ENCODE measurements at places on chromosomes 1 and 21.

- no peak for DNase-seq
Observed at GRCh38 chr1:47871799-47872353, 125.3 kb downstream of the TRABD2B start.

DNA sequence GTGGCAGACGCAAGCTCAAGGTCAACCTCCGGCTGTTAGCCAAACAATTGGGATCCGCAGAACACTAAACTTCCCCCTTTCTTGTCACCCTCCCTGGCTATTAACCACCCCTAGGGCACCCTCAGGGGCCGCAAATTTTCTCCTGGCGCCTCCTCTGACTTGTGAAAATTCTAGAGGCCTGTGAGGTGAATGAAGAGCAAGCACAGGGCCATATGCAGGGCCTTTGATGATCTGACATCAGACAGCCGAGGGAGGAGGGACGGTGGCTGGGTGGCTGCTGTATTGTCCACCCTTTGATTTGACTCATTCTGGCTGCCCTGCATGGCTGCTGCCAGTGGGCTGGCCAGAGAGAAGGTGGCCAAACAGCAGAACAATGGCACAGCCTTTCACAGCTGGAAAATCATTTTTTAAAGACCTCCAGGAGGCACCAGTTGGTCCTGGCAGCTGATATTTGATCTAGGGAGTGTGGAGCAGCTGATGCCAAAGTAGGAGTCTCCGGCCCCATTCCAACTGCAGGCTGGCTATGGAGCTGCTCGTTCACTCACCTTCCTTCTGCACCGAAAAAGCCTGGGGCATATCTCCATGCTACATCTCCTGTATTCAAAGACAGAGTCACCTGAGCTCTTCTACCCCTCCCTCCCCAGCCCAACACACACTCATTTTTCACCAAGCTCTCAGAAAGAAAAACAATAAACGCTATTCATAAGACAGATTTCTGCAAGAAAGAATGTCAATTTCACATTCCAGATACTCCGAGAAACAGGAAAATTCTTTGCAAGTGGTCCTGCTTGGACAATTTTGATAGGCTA lies 44.9 kb upstream of the BARHL2 start:
- DNase-seq = no peak

GRCh38 chr1:223332997-223333396 lies 31.0 kb downstream of the SUSD4 start:
- DNase-seq = no peak

- no peak for DNase-seq
Observed at GRCh38 chr1:31218705-31219104, 21.0 kb downstream of the NKAIN1 start.

GRCh38 chr1:50841791-50842387 lies 118.2 kb downstream of the FAF1 start:
- DNase-seq = no peak

- no peak for DNase-seq
Observed at GRCh38 chr21:35561116-35561515, 499.2 kb downstream of the SETD4 start.

DNA sequence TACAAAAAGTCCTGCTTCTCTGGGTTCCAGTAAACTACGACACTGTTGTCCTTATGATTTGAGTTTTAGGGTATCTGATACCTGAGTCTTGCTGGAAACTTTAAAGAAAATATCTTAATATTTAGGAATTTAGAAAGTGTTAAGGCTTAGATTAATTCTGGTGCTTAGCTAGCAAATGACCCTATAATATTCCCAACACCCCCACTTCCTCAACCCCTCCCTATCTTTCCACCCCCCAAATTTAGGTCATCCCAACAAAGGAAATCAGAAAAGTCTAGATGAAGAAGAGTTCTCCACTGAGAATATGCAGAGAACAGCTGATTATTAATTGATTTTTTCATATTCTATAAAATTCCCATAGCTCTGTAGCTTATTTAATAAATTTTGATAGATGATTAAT lies 11.7 kb downstream of the STX12 start:
- no peak for DNase-seq

- DNase-seq = no peak
Observed at GRCh38 chr1:32770741-32771548, 46.2 kb downstream of the YARS1 start.

- DNase-seq = no peak
Observed at GRCh38 chr1:116912846-116913245, 3.1 kb downstream of the PTGFRN start.

GRCh38 chr21:44902268-44903049 lies 18.2 kb downstream of the ITGB2 start:
- DNase-seq = no peak

GRCh38 chr1:23543707-23544443 lies 12.8 kb upstream of the E2F2 start:
- DNase-seq = no peak

DNA sequence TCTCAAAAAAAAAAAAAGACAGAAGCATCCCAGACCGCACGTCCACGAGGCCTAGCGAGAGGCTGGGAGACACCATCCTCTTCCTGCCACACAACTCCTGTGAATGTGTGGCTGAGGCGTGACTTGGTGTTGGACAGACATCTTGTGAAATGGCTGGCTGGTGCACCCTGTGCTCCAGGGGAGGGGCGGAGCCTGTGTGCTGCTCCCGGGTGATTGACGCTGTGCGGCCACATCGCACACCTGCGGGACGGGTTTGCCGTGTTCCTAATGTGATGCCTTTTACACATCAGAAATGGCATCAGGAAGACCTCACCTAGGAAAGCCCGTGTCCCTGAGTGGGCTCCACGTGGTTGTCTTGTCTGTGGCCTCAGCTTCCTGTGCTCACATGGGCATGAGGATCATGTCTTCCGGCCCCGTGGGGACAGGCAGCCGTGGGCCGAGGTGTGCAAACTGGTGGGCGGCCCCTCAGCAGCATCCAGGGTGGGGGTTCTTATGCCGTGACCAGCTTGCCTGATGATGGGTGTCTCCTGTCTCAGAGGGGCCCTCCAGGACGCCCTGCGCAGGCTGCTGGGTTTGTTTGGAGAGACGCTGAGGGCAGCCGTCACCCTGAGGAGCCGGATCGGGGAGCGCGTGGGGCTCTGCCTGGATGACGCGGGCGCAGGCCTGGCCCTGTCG lies 64.4 kb downstream of the PCNT start:
- DNase-seq = no peak

DNA sequence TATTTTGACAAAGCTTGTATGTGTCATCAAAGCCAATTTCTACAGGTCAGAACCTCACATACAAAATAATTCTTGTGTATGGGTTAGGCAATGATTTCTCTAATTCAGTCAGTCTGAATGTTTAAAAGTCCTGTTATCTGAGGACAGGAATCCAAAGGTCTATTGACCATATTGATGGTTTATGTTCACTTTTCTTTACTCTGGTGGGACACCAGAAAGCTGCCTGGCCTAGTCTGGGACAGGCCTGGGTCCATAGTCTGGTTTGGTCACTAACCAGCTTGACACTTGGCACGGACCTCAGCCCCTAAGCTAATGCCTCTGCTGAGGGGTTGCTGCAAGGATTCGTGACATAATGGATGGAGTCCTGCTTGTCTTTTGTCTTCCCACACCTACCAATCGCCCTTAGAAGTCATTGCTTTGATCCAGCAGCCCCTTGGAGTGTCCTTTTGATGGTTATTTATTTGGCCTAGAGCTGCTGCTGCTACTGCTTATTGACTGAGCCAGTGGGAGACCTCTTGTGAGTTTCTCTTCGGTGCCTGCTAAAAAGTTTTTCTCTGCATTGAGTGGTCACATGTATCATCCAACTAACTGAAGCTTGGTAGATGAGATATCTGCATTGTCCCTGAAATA lies 15.7 kb downstream of the IFNAR2 start:
- no peak for DNase-seq

GRCh38 chr1:65021795-65022194 lies 55.4 kb upstream of the JAK1 start:
- no peak for DNase-seq

DNA sequence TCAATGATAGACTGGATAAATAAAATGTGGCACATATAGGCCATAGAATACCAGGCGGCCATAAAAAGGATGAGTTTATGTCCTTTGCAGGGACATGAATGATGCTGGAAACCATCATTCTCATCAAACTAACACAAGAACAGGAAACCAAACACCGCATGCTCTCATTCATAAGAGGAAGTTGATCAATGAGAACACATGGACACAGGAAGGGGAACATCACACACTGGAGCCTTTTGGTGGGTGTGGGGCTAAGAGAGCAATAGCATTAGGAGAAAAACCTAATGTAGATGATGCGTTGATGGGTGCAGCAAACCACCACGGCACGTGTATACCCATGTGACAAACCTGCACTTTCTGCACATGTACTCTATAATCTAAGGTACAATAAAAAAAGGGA lies 883.4 kb upstream of the PRMT6 start:
- no peak for DNase-seq

DNA sequence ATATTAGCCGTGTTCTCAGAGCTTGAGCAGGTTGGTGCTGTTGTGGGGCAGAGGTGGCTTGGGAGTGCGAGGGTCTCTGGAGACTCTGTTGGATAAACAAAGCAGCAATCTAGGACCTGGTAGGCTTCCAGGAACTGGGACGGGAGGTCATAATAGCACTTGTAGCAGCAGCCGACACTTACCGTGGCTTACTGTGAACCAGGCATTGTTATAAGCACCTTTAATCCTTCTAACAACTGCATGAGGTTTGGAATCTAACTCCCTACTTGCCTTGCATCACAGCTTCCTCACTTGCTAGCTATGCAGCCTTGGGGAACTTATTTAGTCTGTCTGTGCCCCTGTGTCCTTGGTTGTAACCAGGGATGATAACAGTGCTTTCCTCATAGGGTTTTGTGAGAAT lies 94.9 kb downstream of the NAV1 start:
- no peak for DNase-seq

DNA sequence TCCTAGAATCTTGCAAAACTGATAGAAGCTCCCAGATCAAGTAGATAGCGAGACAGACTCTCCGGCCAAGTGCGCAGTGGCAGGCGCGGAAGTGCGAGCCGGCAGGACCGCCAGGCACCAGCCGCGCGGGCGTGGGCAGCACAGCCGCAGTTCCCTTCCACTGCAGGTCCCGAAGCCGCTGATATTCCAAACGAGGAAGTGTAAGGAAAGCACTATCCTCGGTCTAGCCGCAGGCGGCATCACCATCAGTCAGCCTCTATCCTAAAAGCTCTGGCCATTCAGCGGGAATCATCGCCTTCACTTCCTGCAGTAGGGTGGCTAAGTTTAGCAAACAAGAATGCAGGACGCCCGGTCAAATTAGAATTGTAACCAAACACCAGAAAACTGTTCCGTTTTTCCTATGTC lies 710 bp downstream of the GLRX2 start:
- peak; percentile 62 for DNase-seq

GRCh38 chr21:34924771-34925419 lies 124.2 kb downstream of the RUNX1 start:
- no peak for DNase-seq

DNA sequence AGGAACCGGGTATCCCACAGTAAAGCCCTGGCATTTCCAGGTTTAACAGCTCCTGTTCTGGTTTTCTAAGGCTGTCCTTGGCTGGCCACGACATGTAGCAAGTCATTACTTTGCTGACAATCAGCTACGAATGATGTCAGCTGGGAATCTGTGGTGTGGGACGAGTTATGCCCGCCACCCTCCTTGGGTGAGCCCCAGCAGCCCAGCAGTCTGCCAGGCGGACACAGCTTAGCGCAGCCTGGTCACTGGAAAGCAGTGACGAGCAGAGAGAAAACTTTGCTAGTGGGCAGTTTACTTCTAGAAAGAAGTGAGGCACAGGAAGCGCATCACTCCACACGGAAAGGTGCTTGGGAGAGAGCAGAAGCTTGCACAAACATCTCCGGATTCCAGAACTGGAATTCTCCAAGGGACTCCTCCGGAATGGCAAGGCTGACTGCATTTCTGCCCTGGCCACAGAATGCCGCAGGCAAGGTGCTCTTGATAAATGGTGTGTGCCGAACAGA lies 15.5 kb upstream of the ZNF436 start:
- no peak for DNase-seq

DNA sequence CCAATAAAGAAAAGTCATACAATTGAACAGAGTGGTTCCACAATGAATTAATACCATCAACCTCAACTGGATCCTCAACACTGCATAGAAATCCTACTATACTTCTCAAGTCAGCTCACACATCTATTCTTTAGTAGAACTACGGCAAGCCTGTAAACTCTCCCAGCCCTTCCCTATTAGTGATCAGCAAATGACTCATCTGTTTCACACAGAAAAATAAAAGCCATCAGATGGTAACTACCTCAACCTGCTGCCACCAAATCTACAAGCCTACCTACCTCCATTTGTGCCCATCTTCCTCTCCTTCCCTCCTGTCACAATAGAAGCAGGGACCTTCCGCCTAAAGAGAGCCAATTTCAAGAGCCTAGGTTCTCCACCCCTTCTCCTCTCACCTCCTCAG lies 63.6 kb downstream of the DMAP1 start:
- no peak for DNase-seq

DNA sequence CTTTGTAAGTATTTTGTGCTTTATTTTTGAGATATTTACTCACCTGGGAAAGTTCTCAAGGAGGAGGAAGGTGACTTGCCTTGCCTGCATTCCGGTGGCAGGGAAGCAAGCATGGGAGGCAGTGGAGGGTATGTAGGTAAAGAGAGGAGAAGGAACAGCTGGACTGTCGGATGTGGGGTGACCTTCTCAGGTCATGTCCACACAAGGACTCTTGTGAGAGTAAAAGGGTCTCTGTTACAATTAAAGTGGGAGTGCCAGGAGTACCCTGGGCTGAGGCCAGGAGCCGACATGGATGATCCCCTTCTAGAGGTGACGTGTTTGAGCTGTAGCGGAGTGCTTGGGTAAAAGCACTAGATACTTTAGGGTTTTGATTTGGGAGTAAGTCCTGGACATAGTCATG lies 25.0 kb downstream of the UBE4B start:
- no peak for DNase-seq

DNA sequence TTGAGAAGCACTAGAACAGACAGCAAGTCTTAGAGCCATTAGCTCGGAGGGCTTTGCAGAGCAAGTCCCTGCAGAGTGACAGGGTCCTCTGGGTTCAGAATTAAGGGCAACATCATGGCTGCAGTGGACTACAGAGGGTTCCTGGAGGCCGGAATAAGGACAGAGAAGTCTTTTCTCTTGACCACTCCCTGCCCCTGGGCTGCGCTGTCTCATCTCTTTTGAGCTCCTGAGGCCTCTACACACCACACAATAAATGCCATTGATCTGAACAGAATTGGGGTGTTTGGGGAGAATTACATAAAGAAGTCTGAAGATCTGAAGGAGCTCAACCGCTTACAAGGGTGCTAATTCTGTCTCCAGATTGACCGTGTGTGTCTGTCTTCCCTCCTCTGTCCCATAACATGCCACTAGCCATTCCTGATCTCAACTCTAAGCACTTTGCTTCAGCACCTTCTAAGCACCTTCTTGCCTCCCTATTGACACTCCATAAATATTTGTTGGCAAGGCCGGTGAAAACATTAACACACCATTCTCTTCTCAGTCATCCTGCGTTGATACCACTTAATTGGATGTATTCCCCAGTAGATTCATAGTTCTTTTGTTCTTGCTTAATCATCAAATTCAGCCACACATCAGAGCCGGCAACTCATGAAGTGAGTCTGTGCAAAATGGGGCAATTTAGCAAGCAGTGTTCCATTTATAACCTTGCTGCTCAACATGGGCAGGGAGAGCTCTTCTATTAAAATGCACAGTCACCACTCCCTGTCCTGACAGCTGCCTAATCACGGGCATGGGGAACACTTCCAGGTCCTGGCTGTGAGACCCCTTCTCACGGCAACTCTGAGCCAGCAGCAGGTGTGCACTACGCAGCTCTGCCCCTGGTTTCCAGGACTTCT lies 49.7 kb downstream of the NMNAT2 start:
- no peak for DNase-seq
